Aorta (tissue), 5 donors: ENCODE measurements at places on chromosomes 16 and 17. TPM values are rescaled to one million over a fixed set of nuclear protein-coding genes. Genes with fewer than 3 reads are reported as not detected.

Gene CCL1
- not detected for total RNA-seq

Gene KRTAP4-4
- not detected for total RNA-seq

Gene CDRT15L2
- not detected for total RNA-seq

Gene TSNAXIP1
- total RNA-seq, result 0.84 TPM

Gene ACSF2
- 17.8 TPM for total RNA-seq

Gene GLIS2
- 72.6 TPM for total RNA-seq

DNA sequence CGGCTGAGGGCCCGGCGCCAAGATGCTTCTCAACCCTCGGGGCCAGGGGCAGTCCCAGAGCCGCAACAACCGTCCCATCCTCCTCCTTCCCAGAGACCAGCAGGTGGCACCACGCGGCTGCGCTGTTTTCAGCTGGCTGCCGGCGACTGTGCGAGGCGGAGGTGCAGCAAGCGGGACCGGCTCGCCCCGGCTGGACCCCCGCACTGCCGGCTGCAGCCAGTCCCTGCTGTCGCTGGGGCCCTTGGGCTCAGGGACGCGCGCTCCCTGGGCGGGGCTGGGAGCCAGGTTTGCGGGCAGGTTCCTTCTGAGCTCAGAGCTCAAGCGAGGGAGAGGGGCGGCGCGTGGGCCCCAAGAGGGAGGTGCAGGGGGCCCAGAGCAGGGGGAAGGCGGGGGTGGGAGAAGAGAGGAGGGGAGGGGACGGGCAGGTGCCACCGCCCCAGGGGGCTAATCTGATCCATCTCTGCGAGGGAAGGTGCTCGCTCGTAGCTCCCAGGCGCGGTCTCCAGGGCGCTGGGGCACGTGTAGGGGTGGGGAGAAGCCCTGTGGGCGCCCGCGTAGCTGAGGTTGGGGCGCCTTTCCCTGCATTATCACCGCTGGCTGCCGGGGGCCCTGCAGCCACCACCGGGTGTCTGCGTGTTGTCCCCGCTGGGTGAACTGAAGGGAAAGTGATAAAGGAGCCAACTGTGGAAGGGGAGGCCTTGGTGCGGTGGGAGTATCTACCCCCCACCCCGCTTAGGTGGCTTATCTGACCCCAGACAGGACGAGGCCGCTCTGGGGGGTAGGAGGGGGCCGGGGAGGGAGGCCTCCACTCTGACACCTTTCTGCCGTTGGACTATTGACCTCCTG is 24.2 kb downstream of the STAT5A start:
- H3K27ac ChIP-seq, result peak overlapping the region; percentile 65
- H3K4me3 ChIP-seq, result no peak overlapping the region
- no peaks in the 10 kb centered on the region for H3K36me3 ChIP-seq
- DNase-seq, result peak; percentile 94
- no peaks in the 10 kb centered on the region for H3K27me3 ChIP-seq

GRCh38 chr17:65885541-65886312 is 306.2 kb downstream of the CEP112 start:
- H3K27me3 ChIP-seq, result no peaks in the 10 kb centered on the region
- no peak overlapping the region for H3K4me3 ChIP-seq
- no peaks in the 10 kb centered on the region for H3K4me1 ChIP-seq
- no peak for DNase-seq
- H3K36me3 ChIP-seq, result no peaks in the 10 kb centered on the region
- H3K27ac ChIP-seq, result no peak overlapping the region

GRCh38 chr16:88608076-88608475 is 30.3 kb upstream of the IL17C start:
- no peak for DNase-seq
- no peak overlapping the region for H3K4me3 ChIP-seq
- no peaks in the 10 kb centered on the region for H3K4me1 ChIP-seq
- no peak overlapping the region for H3K27ac ChIP-seq
- H3K27me3 ChIP-seq, result no peaks in the 10 kb centered on the region
- H3K36me3 ChIP-seq, result peaks cover 6% of the 10 kb centered on the region

- H3K36me3 ChIP-seq, result no peaks in the 10 kb centered on the region
- no peaks in the 10 kb centered on the region for H3K4me1 ChIP-seq
- H3K4me3 ChIP-seq, result no peak overlapping the region
- no peak overlapping the region for H3K27ac ChIP-seq
- DNase-seq, result no peak
Observed at GRCh38 chr17:78415821-78416711, 37.6 kb downstream of the PGS1 start.

- no peaks in the 10 kb centered on the region for H3K27me3 ChIP-seq
- no peaks in the 10 kb centered on the region for H3K36me3 ChIP-seq
- H3K4me1 ChIP-seq, result peaks cover 2% of the 10 kb centered on the region
- H3K4me3 ChIP-seq, result no peak overlapping the region
- peak overlapping the region; percentile 3 for H3K27ac ChIP-seq
Observed at GRCh38 chr17:78355045-78355641, 4.7 kb downstream of the SOCS3 start.

DNA sequence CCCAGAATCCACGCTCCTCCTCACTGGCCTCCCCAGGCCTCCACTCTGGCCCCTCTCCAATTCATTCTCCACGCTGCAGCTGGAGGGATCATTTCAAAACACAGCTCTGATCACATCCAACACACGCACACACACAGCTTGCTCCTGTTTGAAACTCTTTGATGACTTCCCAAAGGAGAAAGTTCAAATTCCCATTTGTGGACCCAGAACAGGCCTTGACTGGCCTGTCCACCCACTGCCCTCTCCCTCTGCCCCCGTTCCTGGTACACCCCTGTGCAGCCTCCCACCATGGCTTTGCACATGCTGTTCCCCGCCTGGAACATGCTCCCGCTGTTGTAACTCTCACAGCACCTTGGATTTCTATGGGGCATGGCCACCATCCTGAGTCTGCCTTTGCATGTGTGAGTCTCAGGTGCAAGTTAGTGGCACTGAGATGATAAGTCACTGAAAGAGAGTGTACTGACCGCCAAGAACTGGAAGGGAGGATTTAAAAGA is 100.0 kb downstream of the GSG1L start:
- H3K27me3 ChIP-seq, result no peaks in the 10 kb centered on the region
- H3K4me1 ChIP-seq, result no peaks in the 10 kb centered on the region
- H3K36me3 ChIP-seq, result no peaks in the 10 kb centered on the region
- no peak for DNase-seq
- no peak overlapping the region for H3K4me3 ChIP-seq

DNA sequence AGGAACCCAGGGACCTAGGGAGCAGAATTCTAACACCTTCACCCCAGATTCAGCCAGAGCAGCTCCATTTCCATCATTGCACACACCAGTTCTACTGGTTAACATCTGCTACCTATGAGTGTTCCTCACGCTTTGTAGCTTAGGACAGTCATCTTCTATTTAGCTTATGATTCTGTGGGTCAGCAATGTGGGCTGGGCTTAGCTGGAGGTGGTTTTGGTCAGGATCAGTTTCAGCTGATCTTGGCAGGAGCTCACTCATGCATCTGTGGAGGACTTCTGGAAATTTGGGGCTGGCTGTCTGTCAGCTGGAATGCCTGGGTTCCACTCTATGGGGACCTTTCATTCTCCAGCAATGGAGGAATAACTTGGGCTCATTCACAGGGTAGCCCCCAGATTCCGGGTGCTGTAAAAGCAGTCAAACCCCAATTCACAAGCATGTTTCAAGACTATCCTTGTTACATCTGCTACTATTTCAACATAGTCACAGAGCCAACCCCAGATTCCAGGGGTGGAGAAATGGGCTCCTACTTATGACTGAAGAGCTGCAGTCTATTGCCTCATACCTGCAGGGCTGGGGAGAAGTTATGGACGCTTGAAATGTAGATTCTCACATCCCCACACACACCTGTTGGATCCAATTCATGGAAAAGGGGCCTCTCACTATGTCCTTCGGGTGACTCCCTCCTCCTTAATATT is 3.4 kb upstream of the HP start:
- no peak for DNase-seq
- H3K4me3 ChIP-seq, result no peak overlapping the region
- H3K36me3 ChIP-seq, result no peaks in the 10 kb centered on the region
- no peak overlapping the region for H3K27ac ChIP-seq
- H3K27me3 ChIP-seq, result no peaks in the 10 kb centered on the region

GRCh38 chr16:17377360-17378324 is 93.1 kb downstream of the XYLT1 start:
- H3K27ac ChIP-seq, result no peak overlapping the region
- no peaks in the 10 kb centered on the region for H3K27me3 ChIP-seq
- peaks cover 4% of the 10 kb centered on the region for H3K4me1 ChIP-seq

DNA sequence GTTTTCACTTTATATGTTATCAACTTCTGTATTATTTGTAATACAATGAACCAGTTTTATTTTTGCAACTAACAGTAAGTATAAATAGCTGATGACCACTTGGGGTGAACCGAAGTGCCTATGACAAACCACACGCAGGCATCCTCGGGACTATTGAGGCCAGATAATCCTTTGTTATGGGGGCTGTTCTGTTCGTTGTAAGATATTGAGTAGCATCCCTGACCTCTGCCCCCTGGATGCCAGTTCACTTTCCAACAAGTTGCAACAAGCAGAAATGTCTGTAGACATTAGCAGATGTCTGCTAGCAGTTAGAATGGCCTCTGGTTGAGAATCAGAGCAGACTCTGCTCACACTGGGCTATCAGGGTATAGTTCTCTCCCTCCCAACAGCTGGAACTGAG is 277.0 kb downstream of the WWOX start:
- no peak for DNase-seq
- H3K36me3 ChIP-seq, result no peaks in the 10 kb centered on the region
- H3K27ac ChIP-seq, result no peak overlapping the region
- H3K4me1 ChIP-seq, result no peaks in the 10 kb centered on the region

- no peak overlapping the region for H3K4me3 ChIP-seq
- H3K36me3 ChIP-seq, result no peaks in the 10 kb centered on the region
- peak; percentile 31 for DNase-seq
- peaks cover 2% of the 10 kb centered on the region for H3K4me1 ChIP-seq
- no peaks in the 10 kb centered on the region for H3K27me3 ChIP-seq
Observed at GRCh38 chr17:17957584-17957916, 14.7 kb downstream of the TOM1L2 start.

- no peak for DNase-seq
- H3K4me3 ChIP-seq, result no peak overlapping the region
- no peak overlapping the region for H3K27ac ChIP-seq
Observed at GRCh38 chr16:72926177-72927070, 121.5 kb downstream of the ZFHX3 start.

GRCh38 chr16:75010427-75010826 is 11.6 kb downstream of the ZNRF1 start:
- H3K36me3 ChIP-seq, result no peaks in the 10 kb centered on the region
- DNase-seq, result no peak
- no peak overlapping the region for H3K4me3 ChIP-seq
- no peak overlapping the region for H3K27ac ChIP-seq
- H3K27me3 ChIP-seq, result no peaks in the 10 kb centered on the region

- no peak overlapping the region for H3K27ac ChIP-seq
- no peaks in the 10 kb centered on the region for H3K27me3 ChIP-seq
- no peak overlapping the region for H3K4me3 ChIP-seq
- DNase-seq, result no peak
Observed at GRCh38 chr17:77848257-77848656, 110.2 kb upstream of the TNRC6C start.

GRCh38 chr17:4678448-4679026 is 25.4 kb downstream of the PELP1 start:
- peaks cover 6% of the 10 kb centered on the region for H3K36me3 ChIP-seq
- H3K4me1 ChIP-seq, result no peaks in the 10 kb centered on the region
- no peak overlapping the region for H3K4me3 ChIP-seq
- no peak overlapping the region for H3K27ac ChIP-seq
- DNase-seq, result no peak
- no peaks in the 10 kb centered on the region for H3K27me3 ChIP-seq

- H3K4me3 ChIP-seq, result no peak overlapping the region
- H3K27me3 ChIP-seq, result no peaks in the 10 kb centered on the region
- DNase-seq, result no peak
Observed at GRCh38 chr17:48384164-48384563, 45.9 kb downstream of the SKAP1 start.

DNA sequence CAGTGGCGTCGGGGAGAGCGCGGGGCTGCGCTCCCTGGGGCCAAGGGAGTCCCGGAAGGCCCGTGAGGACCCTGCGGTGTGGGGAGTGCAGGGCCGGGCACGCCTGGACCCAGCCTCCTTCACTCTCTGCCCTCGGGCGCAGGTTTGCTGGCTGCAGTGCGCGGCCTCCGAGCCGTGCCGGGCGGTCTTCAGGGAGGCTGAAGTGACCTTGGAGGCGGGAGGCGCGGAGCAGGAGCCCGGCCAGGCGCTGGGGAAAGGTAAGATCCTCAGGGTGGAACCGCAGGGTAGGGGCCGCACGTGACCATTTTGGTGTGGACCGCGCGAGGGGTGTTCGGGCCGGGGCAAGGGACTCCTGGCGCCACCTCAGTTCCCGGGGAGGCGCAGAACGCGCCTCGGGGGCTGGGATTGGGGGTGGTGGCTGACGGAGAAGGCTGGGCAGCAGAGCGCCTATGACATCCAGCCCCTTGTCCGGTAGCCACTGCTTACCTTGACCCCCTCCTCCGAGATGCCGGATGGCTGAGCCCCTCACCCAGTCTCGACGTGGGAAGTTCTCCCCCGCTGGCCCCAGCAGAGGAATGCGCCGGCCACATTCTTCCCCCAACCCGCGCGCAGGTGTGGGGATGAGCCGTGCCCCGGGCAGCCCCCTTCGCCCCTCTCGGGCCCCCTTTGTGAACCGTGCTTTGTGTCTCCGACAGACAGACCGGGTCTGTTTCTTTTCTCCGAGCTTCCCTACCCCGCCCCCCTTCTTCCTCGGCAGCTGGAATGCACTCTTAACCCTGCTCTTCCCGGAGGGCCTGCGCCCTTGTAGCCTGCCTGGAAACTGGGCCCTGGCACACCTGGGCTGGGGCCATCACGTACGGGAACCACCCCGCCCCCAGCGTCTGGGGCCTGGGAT is 631 bp downstream of the CDH3 start:
- DNase-seq, result no peak
- no peak overlapping the region for H3K27ac ChIP-seq
- H3K4me3 ChIP-seq, result no peak overlapping the region
- H3K36me3 ChIP-seq, result no peaks in the 10 kb centered on the region
- no peaks in the 10 kb centered on the region for H3K4me1 ChIP-seq
- no peaks in the 10 kb centered on the region for H3K27me3 ChIP-seq

DNA sequence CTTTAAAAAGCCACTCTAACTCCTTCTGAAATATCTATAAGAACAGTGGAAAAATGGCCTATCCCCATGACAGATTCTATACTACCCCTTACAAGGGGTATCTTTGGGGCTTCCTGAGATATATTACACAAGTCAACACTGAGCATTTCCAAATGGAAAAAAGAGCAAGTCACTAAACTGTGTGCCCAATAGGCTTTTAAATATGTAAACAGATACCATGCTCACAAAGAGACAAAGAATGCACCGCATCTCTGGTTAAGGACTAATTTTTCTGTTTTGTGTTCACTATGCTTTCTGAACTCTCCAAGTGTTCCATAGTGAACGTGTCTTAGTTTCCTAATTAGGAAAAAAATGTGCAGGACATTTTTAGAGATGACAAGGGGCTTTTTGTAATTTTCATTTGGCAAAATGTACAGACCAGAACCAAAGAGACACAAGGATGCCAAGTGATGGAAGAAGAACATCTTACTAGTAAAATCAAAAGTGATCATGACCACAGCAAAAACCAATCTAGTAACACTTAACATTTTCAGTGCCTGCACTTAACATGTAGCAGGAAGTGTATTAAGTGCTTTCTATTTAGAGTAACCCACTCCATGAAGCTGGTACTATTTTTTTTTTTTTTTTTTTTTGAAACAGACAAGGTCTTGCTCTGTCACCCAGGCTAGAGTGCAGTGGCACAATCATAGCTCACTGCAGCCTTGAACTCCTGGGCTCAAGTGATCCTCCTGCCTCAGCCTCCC is 21.5 kb downstream of the MYH11 start:
- DNase-seq, result no peak
- H3K4me3 ChIP-seq, result no peak overlapping the region
- no peaks in the 10 kb centered on the region for H3K27me3 ChIP-seq
- H3K4me1 ChIP-seq, result no peaks in the 10 kb centered on the region
- H3K27ac ChIP-seq, result no peak overlapping the region
- no peaks in the 10 kb centered on the region for H3K36me3 ChIP-seq

GRCh38 chr16:50335196-50335958 is 33.4 kb downstream of the BRD7 start:
- DNase-seq, result no peak
- no peak overlapping the region for H3K4me3 ChIP-seq
- peaks cover 3% of the 10 kb centered on the region for H3K4me1 ChIP-seq
- peaks cover 4% of the 10 kb centered on the region for H3K36me3 ChIP-seq
- H3K27ac ChIP-seq, result peak overlapping the region; percentile 78
